Thoracic aorta (tissue), 2 donors: ENCODE measurements at places on chromosomes 11 and 22.

DNA sequence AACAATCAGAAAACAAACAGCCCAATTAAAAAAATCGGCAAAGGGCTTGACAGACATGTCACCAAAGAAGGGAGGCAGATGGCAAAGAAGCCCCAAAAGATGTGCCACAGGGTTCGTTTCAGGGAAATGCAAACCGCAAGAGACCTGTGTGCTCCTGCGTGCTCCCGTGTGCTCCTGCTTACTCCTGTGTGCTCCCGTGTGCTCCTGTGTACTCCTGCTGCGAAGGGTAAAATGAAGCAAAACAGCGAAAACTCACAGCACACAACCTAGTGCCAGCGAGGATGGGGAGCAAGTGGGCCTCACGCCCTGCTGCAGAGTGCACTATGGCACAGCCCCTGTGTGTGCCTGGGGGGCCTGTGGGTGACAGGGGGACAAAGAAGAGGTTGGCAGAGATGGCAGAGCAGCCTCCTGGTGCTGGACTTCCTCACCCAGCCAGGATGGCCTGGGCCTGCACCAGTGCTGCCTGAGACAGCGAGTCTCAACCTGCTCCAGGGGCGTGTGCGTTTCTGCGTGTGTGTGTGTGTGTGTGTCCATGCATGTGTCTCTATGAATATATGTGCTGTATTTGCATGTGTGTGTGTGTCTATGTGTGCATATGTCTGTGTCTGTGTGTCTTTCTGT is 14.0 kb downstream of the ASCL2 start:
- no peak for DNase-seq

DNA sequence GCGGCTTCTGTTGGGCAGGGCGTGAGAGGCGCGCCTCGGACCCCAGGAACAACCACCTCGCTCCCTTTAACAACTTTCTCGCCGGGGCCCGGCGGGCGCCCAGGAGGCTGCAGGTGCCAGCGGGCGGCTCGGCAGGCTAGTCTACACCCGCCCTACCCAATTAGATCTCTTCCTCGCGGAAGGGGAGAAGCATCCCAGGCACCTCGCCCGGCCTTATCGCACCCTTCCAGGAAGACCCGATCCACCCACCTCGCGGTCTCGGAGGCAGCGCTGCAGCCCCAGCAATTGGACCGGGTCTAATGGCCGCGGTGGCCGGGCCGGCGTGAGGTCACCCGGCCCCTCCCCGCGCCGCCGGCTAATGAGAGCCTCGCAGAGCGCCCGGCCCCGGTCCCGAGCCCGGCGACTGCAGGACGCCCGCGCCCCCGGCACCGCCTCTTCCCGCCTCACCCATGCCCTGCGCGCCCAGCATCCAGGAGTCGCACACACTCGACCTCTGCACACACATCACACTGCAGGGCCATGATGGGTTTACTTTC is at the start of gene PLAAT3:
PLAAT3 (minus strand) TSS at position 298 of the 536 bp plus-strand sequence. CDS start 419 bp downstream, outside the sequence.
- DNase-seq: peak; percentile 40

DNA sequence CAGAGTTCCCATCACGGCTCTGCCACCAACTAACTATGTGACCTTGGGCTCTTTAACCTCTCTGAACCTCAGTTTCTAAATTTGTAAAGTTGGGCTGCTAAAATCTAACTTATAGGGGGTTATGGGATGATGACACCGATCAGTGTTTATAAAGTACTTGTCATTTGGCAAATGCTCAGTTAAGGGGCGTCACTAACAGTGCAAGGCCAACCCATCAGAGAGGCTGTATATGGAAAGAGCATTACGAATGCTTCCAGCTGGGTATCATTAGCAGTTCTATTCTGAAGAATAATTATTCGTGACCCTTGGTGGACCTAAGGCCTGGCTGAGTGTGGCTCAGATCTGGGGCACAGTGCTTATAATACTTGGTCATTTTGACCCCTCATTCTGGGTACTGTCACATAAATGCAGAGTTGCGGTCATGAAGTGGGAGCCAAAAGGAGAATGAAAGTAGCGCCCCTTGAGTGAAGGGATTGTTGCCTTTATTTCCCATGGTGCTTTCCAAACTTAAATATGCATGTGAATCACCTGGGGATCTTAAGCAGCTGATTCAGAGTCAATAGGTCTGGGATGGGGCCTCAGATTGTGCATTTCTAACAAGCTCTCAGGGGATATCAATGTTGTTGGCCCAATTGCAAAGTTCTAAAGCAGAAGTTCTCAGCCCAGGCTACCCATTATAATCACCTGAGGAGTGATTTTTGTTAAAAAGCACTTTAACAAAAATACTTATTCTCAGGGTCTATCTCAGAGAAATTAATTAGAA is 115.8 kb downstream of the CSNK2A3 start:
- no peak for DNase-seq

DNA sequence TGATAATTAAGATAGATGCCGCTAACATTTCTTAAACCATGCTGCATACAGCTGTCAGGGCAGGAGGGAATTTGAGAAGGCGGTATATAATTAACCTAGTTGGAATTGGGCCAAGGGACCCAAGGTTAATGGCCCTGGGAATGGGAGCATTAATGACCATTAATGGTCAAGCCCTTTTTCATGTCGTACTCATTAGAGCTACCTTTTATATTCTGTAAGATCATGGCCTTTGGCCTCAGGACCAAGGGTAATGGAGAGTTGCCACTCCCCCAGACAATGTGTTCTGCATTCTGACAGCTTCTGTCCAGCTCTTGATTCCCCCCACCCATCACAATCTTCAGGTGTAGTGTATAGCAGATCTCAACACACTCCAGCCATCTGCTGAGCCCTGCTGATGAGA is 111.6 kb downstream of the NTM start:
- DNase-seq: no peak
